ENCODE measurements at places on chromosomes 12 and 14.

DNA sequence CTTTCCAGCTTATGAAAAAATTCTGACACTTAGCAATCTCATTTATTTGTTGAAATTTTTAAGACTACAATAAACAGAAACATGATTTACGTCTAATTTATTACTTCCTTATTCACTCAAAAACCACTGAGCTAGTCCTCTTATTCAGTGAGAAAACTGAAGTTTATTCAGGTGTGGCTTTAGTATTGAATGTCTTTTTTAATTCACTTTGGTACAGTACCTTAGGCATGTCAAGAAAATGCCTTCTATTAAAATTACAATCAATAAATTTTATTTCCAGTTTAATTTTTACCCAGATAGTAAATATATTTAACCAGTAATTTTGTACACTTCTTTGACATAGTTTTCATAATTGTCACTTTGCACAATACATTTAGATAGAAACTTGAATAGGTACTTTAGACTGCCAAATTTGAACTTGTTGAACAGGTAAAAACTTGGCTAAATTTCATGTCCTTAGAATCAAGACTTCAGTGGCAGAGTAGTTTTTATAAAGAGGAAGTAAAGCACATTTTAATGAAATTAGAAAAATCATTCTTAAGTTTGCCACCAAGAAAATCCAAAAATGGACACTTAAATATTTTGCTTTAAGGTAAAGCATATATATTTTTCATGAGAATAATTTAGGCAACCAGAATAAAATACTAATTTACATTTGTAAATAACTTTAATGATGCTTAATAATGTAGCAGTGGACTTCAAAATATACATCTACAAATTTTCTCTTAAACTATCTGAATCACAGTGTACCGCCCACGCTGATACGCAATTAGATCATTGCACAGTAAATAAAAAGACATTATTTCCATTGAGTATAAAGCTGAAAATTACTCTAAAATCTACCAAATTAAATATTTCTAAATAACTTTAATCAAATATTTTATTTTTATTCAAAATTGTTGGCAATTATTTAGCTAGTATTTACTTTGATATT lies 159.1 kb downstream of the RASSF9 start:
- DNase-seq = no peak

- peak; percentile 75 for DNase-seq
Measured at GRCh38 chr12:58529114-58529665, 391.1 kb downstream of the LRIG3 start.

GRCh38 chr12:26121323-26122060 lies 3.3 kb downstream of the BHLHE41 start:
- no peak for DNase-seq

DNA sequence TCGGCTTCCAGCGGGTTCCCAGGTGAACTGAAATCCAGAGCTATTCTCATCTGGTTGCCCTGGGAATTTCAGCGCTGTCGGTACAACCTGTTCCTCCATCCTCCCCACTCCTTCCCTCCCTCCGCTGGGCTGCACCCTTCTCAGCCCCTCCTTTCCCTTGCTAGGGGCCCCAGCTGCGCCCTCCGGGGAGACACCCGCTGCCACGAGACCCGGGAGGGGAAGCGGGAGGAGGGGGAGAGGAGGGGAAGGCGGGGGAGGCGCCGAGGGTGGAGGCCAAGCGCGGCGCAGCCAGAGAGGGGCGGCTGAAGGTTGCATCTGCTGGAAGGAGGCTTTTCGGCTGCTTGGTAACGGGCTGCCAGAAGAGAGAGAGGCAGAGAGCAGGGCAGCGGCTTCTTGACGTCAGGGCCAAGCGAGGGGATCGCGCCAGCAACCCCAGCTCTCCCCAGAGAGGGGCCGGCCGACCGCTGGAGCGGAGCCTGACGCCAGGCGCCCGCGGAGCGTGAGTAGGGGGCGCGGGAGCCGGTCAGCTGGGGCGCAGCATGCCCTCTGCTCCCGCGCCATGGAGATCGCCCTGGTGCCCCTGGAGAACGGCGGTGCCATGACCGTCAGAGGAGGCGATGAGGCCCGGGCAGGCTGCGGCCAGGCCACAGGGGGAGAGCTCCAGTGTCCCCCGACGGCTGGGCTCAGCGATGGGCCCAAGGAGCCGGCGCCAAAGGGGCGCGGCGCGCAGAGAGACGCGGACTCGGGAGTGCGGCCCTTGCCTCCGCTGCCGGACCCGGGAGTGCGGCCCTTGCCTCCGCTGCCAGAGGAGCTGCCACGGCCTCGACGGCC lies at the start of gene KCNA5:
TSS of gene KCNA5 (plus strand) at position 291 of the 831 bp plus-strand sequence. CDS start at position 560, 269 bp downstream.
- DNase-seq = no peak

GRCh38 chr14:34203251-34203722 lies 252.4 kb upstream of the EGLN3 start:
- DNase-seq = peak; percentile 43

GRCh38 chr12:82740129-82741000 lies 53.7 kb downstream of the TMTC2 start:
- DNase-seq = peak; percentile 55

GRCh38 chr14:25050269-25051150 lies 563 bp upstream of the STXBP6 start:
- peak; percentile 77 for DNase-seq
